ENCODE measurements at places on chromosomes 1 and 21.
A peak's percentile ranks its signal among the peaks of the same experiment; 100 is the strongest.

DNA sequence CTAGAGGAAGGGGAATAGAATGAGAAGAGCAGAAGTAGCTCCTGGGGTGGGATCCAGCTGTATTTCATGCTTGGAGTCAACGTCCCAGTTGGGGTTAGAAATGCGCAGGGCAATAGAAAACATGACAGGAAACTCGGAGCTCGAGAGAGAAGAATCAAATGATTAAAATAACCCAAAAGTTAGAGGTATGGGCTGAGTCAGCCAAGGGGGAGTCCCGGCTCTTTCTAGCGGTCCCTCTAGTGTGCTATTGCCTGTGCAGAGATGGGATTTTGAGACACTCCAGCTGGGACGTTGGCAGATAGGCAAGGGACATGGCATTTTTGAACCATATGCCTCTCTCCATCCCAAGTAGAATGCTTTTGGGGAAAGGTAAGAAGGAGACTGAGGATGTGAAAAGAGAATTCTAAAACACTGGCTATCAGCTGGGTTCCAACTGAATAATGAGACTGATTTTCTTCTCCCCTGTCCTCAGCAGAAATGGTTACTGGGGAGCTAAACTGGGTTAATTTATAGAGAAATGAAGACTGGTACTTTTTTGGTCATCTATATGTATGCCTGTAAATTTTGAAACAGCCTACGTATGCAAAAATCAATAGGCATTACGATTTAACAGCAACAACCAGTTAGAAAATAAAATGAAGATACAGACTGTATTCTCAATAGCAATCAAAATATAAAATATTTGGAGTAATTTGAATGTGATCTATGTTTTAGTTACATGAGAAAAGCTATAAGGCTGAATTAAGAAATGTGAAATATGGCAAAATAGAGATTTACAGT lies 7.0 kb upstream of the VPS26C start:
- DNase-seq = no peak

DNA sequence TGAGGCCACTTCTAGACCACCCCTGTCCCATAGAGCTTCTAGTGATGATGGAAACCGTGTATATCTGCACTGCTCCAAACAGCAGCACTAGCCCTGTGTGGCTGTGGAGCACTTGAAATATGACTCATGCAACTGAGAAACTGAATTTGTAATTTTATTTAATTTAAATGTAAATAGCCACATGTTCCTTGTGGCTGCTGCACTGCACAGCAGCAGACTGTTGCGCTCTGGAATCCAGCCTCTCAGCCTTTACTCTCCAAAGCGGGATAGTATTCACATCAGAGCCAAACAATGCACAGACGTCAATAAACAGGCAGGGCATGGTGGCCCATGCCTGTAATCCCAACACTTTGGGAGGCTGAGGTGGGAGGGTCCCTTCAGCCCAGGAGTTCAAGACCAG lies 12.0 kb downstream of the CAPN2 start:
- no peak for DNase-seq

DNA sequence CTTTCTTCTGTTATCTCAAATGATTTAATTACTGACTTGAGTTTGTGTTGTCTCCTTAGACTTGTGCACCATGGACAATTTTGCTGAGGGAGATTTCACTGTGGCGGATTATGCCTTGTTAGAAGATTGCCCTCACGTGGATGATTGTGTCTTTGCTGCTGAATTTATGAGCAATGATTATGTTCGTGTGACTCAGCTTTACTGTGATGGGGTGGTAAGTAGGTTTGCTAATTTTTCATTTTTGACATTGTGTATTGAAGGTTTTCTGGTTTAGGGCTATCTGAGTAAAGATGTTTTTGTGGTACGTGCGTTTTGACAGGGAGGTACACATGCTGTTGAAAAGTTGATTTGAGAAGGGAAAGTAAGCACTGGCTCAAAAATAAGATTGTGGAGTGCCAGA lies 14.1 kb downstream of the TTC3 start:
- DNase-seq = no peak

- DNase-seq = peak; percentile 69
Observed at GRCh38 chr1:205354259-205355074, 2.3 kb downstream of the KLHDC8A start.

GRCh38 chr1:3266870-3267549 lies 187.5 kb upstream of the ARHGEF16 start:
- no peak for DNase-seq

DNA sequence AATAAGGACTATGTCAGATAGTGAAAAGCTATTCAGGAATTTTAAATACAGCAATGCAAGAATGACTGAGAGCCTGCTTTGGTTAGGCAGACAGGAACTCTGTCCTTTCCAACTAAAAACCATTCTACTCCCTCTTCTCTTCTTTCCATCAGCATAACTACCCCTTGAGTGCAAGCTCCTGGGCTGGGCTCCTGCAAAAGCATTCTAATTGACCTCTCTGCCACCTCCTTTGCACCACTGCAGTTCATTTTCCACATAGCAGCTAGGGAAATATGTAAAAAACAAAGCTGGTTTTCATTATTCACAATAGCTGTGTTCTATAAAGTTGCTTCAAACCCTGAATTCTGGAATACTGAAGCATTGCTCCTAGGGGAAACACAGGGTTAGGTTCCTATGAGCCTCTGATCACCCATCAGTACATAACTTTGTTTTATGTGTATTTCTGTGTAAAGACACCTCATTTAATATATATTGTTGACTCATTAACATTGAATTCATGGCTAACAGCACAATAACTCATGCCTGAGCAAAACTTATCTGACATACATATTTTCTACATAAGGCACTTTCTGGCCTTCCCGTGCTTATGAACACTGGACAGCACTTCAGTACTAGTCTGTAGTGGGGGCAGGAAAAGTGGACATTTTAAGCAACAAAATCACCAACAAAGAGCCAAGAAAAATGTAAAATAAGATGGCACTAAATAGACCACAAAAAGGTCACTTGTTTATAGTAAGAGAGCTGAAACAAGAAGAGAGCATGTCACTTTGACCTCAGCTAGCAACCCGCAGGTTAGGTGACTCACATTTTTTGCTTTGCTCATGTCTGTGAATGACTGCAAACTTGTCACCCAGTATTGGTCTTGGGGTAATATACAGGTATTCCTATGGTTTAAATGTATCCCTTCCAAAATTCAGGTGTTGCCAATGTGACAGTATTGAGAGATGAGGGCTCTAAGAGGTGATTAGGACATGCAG lies 57.9 kb upstream of the IRF2BP2 start:
- no peak for DNase-seq

DNA sequence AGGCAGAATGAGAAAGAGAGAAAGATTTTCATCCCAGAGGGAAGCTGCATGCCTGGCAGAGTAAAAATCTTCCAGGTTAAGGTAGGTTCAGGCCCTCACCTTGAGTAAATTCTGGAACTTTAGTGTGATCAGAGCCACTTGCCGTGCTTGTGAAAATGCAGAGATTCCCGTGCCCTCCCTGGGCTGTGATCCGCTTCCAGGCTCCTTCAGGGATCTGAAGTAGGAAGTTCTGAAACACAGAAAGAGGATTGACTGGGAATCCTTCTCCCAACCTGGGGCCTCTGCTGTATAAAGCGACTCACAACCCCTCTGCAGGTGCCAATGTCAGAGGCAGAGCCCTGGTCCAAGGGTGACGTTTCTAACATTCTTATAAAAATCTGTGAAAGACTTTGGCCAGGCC lies 26.6 kb downstream of the NUAK2 start:
- no peak for DNase-seq

DNA sequence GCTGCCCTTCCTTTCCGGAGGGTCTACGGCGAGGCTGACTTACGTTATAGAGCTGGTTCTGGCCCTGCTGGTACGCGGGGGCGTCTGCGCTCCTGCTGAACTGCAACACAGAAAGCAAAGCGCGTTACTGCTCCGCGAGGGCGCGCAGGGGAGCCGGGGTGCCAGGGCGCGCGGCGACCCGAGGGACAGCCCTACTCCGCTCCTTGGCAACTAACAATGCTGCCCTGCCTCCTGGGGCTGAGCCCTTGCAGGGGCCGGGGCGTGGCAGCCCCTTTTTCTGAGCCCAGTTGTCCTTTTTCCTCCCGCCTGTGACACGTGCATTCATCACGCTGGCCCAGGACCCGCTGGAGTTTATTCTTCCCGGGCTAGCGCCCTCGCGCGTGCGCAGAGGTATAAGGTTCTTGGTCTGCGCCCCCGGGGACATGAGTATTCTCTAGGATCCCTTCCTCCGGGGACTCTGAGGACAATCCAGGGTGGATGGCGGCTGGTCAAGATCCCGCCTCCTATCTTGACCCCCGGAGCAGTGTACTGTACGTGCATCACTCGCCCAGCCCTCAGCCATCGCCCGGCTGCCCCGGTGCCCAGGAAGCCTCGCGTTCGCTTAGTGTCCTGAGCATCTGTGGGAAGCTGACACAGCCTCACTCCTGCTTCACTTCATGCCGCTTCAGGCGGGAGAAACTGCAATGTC lies 78.9 kb downstream of the CD247 start:
- DNase-seq = no peak

GRCh38 chr1:17080880-17081279 lies 27.0 kb upstream of the SDHB start:
- DNase-seq = no peak

GRCh38 chr1:179151908-179152682 lies 70.2 kb downstream of the TOR3A start:
- no peak for DNase-seq

GRCh38 chr1:42372796-42373195 lies 7.8 kb upstream of the RIMKLA start:
- DNase-seq = no peak

- no peak for DNase-seq
Observed at GRCh38 chr1:91817211-91817905, 68.6 kb downstream of the TGFBR3 start.

DNA sequence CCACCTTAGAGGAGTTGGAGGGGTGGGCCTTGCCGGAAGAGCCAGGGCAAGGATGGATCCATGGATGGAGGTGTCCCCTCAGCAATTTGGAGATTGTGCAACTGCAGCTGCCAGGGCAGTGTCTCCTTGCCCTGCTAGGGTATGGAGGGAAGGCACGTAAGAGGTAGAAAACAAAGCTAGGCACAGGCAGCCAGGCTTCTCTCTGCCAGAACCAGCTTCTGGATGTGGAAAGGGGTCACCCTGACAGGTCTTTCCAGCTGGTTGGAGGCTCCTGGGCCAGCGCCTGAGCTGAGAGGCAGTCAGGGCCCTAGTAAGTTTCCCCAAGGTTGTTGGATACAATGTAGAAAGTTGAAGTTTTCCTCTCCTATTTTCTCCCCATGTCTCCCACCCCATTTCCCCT lies 15.2 kb upstream of the SLC25A34 start:
- no peak for DNase-seq

DNA sequence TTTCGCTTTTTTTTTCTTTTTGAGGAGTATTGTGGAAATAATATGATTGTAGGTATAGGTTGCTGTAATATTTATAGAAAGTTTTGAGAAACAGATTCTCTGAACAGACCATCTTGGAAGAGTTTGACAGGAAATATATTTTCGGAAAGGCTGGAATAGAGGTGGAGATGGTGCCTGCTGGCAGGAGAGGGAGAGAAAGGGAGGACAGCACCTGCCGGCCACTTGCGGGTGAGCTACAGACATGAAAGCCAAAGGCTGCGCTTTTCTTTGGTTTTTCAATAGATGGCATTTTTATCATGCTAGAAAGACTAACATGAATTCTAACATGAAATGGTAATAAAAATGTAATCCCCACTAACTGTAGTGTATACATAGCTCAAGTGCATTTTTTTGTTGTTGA lies 82.1 kb downstream of the CAMTA1 start:
- DNase-seq = no peak

- DNase-seq = no peak
Observed at GRCh38 chr1:161803181-161803580, 37.1 kb downstream of the ATF6 start.

DNA sequence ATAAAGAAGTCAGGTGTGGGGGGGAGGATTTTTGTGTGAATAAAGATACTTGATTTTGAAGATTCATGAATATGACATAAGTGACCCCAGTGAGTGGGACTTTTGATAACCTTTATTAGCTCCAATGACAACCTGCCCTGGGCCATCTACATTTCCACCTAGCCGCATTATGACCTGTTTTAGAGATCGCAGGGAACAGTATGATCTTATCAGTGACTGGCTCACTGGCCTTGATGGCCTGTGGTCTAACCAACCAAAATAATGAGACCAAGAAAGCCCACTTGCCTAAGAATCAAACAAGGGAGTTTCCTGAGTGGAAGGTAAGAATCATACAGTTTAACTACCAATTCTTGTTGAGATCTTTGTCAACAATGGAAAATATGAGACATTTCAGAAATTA lies 1.8 kb downstream of the ELAPOR1 start:
- DNase-seq = no peak

DNA sequence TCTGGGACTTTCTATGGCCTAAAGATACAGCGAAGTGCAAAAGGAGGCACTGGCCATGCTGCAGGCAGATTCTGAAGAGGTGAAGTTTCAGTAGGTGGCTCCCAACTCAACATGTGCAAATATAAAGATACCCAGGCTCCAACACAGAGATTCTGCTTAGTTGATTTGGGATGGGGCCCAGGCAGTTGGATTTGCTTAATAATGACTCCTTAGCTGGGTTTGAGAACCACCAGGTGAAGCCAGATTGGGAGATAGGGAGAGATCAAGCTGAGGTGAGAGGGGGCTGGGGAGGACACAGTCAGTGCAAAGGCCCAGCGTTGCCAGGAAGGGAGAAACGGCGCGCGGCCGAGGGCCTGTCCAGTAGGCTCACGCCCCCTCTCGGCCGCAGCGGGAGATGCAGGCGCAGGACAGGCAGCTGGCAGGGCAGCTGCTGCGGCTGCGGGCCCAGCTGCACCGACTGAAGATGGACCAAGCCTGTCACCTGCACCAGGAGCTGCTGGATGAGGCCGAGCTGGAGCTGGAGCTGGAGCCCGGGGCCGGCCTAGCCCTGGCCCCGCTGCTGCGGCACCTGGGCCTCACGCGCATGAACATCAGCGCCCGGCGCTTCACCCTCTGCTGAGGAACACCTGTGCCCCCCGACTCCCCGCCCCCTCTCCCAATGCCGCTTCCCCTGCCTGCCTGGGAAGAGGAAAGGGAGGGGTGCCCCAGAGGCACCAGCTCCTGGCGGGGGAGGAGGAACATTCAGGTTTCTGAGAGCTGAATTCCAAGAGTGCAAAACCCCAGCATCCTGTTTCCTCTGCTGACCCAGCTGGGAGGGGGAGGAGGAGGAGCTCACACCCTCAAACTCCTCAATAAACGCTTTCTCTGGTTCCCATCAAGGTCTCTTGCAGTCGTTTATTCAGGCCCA lies 1.2 kb downstream of the FAM167B start:
- DNase-seq = peak; percentile 80

DNA sequence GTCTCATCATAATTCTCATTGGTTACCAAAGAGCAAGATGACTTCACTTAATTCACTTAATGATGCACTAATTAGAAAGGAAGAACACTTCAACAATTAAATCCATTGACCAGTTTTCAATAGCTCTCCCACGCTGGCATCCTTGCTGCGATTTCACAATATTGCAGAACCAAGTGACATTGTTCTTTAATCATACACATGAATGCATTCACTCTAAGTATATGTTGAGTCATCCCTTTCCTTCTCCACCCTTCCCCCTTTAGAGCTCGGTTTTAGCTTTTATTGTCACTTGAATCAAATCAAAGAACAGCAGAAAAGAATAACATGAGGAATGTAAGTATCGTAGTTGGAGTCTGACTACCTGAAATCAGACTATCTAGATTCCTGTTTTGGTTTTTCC lies 233.6 kb upstream of the FMN2 start:
- no peak for DNase-seq
